ENCODE measurements at places on chromosomes 16 and 17.

GRCh38 chr17:52030052-52030451, 128.5 kb downstream of the CA10 start:
- DNase-seq, result no peak

- DNase-seq, result no peak
These were observed 3.8 kb downstream of the CREBBP start for GRCh38 chr16:3876695-3877094.

GRCh38 chr17:20206068-20206467, 196.9 kb downstream of the SPECC1 start:
- no peak for DNase-seq

- no peak for DNase-seq
These were observed 8.2 kb downstream of the FMNL1 start for GRCh38 chr17:45229681-45230409.

GRCh38 chr16:7405166-7405565, 72.5 kb downstream of the RBFOX1 start:
- peak; percentile 76 for DNase-seq

GRCh38 chr17:44751806-44752205, 7.0 kb upstream of the ADAM11 start:
- DNase-seq, result no peak

DNA sequence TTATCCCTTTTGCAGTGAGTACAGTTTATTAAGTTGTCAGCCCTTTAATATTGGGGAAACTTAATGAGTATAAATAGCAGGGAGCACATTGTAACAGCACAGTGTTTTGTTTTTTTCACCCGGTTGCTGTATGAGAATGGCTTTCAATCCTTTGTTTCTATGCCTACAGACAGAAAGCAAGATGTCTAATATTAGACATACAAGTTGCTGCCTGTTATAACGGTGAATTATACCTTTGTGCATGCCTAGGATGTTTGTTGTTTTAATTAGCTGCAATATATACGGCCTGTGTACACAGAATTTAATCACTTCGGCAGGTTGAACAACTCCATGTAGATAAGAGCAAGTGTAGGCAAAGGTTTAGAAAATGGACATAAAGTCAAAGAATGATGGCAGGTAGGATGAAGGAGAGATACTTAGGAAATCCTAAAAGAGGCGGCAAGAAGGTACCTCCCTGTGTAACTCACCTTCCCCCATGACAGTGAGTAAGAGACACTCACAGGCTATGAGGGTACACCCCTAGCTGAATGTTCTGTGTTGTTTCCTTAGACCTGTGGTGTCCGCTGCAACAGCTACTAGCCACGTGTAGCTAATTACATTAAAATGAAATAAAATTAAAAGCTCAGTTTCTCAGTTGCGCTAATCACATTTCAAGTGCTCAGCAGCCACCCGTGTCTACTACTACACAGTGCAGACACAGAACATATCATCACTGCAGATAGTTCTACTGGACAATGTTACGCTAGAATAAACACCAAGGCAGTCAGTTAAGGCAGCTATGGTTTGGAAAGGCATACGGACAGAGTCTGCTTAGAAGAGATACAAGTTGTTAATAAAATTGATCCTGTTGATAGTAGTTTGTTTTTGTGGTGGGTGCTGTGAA, 10.9 kb downstream of the SLC7A6OS start:
- no peak for DNase-seq

DNA sequence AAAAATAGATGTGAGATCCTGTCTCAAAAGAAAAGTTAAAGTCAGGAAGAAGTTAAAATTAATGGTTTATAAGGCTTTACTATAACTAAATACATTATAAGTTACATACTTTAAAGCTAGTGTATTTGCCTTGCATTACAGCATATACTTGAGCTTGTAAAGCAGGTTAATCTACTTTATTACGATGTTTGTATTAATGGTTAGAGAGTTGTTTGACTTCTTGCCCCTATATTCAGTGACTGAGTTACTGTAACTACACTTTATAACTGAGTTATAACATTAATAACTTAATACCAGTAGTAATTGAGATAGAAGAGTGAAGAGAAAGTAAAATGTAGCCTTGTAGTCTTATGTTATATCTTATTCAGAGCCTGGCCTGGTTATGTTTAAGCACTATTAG, 22.9 kb downstream of the CLTC start:
- DNase-seq, result no peak

GRCh38 chr17:80272366-80272765, 11.7 kb downstream of the RNF213 start:
- DNase-seq, result no peak

- DNase-seq, result no peak
These were observed 114.8 kb downstream of the GNAO1 start for GRCh38 chr16:56305956-56306565.

GRCh38 chr16:67780847-67781564, 25.4 kb downstream of the RANBP10 start:
- no peak for DNase-seq

DNA sequence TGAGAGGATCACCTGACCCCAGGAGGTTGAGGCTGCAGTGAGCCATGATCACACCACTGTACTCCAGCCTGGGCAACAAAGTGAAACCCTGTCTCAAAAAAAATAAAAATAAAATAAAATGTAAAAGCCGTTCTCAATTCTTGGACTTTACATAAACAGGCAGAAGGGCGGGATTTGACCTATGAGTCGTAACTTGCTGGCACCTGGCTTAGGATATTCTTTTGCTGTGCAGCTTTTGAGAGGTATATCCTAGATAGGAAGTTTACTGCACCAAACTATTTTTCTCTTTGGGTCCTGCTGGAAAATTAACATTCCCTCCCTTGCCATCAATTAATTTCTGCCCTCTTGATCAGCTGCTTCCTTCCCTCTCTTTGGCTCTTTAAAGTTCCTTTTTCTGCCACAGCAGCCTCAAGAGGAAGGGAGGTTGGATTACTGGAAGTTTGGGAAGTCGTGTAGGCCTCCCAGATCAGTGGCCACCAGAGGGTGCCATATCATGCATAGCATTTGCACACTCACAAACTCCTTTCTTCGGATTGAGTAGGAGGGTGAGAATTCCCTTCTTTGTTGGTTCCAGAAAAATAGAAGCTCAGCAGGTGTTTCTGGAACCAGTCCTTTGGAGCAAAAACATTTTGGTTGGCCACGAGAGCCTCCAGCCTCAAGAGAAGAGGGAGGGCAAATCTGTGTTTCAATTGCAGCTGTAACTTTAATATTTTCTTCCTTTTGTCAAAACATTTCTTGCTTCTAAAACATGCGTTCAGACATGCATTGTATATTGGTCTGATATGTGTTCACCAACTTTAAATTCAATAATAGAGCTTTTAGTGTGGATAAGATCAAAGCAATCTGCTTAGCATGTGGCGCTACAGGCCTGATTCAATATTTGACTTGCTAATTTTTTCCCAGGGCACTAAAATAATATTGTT, 147.3 kb downstream of the CCDC182 start:
- peak; percentile 45 for DNase-seq

DNA sequence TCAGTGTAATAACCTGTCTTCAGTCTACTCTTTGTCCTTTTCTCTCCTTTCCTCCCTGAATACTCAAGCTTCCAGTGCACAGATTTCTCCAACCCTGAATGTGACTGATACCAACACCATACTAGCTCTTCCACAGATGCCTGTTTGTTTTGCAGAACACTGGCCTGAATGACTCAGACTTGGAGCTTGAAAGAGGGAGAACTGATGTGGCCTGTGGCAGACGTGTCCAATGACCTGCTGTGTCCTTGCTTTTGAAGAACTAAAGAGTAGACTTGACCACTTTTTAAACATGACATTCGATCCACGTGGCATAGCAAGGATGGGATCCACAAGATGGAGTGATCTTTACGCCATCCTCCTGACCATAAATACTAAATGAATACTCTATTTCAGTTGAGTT, 361.0 kb downstream of the WWOX start:
- DNase-seq, result no peak

DNA sequence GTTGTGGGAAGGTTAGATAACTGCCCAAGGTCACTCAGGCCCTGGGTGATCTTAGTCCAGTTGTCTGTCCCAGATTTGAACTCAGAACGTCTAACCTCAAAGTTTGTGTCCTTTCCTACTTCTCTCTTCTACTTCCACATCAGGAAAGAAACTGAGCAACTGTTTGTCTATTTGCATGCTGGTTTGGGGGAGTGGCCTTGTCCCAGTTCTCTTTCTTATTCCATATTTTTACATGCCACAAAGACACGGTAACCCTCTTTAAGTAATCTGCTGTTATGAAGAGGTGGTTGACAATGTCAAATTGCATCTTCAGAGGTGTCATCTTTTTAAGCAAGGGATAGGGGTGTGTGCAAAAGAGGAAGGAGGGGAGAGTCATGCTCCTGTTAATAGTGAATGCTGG, 432.5 kb downstream of the HS3ST3B1 start:
- DNase-seq, result no peak

GRCh38 chr17:78920528-78920927, 4.7 kb downstream of the TIMP2 start:
- DNase-seq, result no peak

DNA sequence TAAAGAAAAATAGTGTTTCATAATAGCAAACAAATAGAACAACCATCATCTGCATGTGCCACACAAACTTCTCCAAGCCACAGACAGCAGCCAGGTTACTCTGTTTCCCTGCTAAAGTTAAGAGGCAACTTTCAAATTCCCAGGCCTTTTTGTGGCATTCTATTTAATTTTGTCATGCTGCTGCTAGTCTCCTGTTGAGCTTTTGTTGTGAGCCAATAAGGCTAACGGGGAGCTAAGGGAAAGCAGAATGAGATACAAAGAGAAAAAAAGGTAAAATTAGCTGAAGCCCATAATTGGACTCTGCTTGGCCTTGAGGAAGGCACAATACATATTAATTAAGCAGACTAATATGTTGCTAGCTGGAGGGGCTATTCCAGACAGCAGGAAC, 74.7 kb upstream of the GNAO1 start:
- DNase-seq, result no peak

- DNase-seq, result no peak
These were observed 7.8 kb downstream of the MLYCD start for GRCh38 chr16:83906683-83907082.

DNA sequence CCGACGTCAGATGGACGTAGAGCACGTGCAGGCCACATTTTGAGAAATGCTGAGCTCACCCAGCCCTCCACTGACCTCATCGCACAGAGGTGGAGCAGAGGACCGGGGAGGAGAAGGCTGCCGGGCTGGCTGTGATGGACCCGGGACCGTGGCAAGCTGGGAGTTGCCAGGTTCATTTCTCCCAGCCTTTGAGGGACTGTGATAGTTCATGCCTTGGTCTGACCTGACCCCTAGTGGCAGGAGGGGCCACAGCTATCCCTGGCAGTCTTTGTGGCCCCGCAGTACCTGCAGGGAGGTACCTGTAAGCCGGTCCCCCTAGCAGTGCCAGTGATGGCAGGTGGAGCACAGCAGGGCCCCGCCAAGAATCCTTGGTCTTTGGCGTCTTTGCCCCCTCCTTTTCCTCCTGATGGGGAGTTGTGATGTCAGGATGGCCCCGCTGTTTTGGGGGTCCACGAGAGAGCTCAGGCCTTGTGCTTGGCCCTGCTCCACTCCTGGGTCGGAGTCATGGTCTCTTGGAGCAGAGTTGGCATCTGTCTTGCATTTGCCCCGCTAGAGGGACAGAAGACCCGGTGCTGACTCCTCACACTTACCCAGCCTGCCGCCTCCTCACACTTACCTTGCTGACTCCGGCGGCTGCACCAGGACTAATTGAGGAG, 50.4 kb downstream of the OR1D5 start:
- DNase-seq, result peak; percentile 32

GRCh38 chr16:66604376-66605176, at the start of gene CMTM3:
CMTM3 (plus strand) TSS chr16:66604704; CDS start chr16:66604806, 102 bp downstream.
- peak; percentile 50 for DNase-seq

DNA sequence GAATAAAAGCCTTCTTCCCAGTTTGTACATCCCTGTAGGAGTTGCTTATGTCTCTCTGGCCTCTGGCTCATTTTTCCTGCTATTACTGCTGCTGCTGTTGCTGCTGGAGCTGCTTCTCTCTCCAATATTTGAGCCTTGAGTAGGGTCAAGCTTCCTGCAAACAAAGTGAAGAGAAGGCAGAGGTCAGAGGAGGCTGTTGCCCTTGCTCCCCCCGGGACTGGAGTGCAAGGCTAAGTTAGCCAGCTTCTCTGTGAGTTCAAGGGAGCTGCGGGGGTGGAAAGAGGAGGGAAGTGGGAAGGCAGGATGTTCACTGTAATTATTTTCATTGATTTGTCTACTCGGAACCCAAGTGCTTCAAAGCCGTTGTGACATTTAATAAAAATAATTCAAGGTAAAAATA, 77.0 kb upstream of the TMEM132E start:
- no peak for DNase-seq

DNA sequence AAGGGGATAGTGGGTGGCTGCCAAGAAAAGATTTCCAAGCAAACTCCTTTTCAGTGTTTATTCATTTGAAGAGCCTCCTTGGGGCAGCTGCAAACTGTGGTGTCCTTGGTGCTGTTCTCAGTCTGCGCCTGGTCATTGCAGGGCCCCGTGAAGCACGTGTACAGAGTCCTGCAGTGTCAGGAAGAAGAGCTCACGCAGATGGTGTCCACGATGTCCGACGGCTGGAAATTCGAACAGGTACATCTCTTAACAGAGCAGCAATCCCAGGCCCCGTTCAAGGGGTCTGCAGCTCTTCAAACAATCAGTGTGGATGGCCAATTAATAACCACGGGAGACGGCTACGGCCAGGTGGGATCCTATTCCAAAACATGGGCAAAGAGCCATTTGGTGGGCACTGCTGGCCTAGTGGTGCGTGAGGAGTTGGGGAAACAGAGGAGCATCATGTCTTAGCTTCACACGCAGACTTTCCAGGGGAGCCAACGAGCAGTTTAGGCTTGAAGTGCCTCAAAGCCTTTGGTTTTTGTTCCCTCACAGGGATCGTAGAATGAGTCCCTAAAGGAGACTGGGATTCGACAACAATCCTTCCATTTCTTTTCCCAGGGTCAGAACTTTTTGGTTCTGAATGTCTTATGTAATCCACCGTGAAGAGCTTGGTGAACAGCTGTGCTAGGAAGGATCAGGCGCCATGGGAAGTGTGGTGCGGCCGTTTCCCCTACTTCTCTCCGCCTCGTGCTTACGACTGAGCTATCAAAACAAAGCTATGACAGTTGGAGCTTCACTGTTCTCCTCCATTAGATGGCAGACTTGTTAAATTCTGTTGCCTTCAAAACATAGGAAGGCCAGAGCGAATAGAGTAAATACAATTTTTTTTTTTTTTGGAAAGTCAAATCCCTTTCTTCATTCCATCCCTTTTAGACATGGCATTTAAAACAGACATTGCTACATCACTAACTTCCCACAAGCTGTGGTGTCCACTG, 12.6 kb downstream of the KCTD2 start:
- DNase-seq, result no peak

DNA sequence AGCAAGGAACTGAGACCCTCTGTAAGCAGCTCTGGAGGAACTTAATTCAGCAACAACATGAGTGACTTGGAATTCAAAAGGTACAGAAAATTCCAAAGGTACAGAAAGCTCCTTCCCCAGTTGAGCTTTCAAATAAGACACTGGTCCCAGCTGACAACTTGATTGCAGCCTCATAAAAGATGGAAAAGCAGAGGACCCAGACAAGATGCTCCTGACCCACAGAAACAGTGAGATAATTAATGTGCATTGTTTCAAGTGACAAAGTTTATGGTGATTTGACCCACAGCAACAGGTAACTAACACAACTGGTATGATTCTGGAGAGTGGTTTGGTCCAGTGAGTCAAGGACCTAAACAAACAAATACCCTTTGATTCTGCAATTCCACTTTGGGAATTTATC, 15.2 kb upstream of the TMEM114 start:
- DNase-seq, result no peak
